ENCODE measurements at places on chromosomes 5 and 9. TPM values are rescaled to one million over a fixed set of nuclear protein-coding genes. Genes with fewer than 3 reads are reported as not detected.
A peak's percentile ranks its signal among the peaks of the same experiment; 100 is the strongest.

DNA sequence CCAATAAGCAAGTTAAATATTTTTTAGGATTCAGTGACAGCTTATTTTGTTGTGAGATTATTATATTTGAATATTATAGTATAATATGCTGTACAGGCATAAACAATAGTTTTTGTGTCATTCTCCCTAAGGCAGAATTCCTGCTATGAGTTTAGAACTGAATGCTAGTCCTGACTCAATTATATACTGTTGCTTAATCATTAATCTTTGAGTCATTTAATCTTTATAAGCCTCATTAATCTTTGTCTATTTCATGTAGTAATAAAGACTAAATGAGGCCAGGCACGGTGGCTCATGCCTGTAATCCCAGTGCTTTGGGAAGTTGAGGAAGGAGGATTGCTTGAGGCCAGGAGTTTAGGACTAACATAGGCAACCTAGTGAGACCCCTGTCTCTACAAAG is 3.6 kb upstream of the DCP2 start:
- no peaks in the 10 kb centered on the region for H3K36me3 ChIP-seq
- no peaks in the 10 kb centered on the region for H3K27me3 ChIP-seq
- H3K27ac ChIP-seq, result no peak overlapping the region
- peaks cover 8% of the 10 kb centered on the region for H3K4me1 ChIP-seq

DNA sequence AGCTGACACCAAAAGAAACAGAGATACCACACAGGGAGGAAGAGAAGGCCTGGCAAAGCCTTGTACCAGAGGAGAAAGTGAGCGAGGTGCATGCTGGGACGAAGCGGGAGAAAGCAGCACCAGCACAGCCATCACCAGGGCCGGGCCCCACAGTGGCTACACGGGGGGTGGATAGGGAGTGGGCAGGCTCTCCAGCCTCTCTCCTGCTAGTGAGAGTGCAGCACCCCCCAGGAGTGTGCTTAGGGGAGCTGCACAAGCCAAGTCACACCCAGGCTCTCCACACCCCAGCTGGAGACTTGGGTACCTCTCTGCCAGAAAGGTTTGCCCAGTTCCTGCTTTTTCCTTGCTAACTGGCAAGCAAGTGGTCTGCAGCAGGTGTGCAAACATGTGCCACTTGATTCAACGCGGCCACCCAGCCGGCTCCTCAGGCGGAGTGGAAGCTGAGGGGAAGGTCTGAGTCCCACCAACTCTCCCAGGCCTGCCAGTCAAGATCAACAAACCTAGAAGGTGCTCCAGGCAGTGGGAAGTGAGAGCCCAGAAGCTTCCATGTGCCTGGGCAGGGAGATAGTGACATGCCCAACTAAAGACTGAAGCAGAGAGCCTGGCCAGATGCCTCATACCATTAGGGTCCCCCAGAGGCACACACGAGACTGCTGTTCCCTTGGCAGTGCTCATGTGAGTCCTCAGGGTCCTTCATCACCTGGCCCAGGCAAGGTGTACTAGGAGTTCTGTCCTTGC is 39.9 kb downstream of the BICD2 start:
- H3K27me3 ChIP-seq, result no peaks in the 10 kb centered on the region
- no peak overlapping the region for H3K4me3 ChIP-seq
- H3K4me1 ChIP-seq, result no peaks in the 10 kb centered on the region
- DNase-seq, result peak; percentile 6
- H3K36me3 ChIP-seq, result peaks cover 6% of the 10 kb centered on the region

GRCh38 chr5:92242170-92242569 is 859.1 kb upstream of the ARRDC3 start:
- no peak for DNase-seq
- no peak overlapping the region for H3K27ac ChIP-seq
- H3K4me3 ChIP-seq, result no peak overlapping the region
- H3K36me3 ChIP-seq, result no peaks in the 10 kb centered on the region
- no peaks in the 10 kb centered on the region for H3K4me1 ChIP-seq

GRCh38 chr5:143824851-143825720 is 13.1 kb downstream of the HMHB1 start:
- no peak overlapping the region for H3K4me3 ChIP-seq
- H3K27ac ChIP-seq, result no peak overlapping the region
- H3K36me3 ChIP-seq, result no peaks in the 10 kb centered on the region
- no peaks in the 10 kb centered on the region for H3K4me1 ChIP-seq

DNA sequence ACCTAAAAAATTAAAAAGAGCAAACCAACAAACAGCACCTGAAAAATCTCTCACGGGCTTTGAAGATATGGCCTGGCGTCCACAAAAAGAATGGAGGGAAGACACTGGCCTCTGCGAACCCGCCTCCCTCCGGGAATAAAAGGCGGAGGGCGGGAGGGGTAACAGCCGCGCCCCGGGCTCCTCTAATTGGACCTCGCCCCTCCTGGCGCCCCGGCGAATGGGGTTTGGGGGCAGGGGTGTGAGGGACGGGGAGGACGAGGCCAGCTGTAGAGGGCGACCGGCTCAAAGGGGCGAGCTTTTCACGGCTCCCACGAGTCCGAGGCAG is 753 bp downstream of the FANCC start:
- peak overlapping the region; percentile 64 for H3K27ac ChIP-seq
- peak overlapping the region; percentile 91 for H3K4me3 ChIP-seq
- peak; percentile 69 for DNase-seq
- no peaks in the 10 kb centered on the region for H3K27me3 ChIP-seq

DNA sequence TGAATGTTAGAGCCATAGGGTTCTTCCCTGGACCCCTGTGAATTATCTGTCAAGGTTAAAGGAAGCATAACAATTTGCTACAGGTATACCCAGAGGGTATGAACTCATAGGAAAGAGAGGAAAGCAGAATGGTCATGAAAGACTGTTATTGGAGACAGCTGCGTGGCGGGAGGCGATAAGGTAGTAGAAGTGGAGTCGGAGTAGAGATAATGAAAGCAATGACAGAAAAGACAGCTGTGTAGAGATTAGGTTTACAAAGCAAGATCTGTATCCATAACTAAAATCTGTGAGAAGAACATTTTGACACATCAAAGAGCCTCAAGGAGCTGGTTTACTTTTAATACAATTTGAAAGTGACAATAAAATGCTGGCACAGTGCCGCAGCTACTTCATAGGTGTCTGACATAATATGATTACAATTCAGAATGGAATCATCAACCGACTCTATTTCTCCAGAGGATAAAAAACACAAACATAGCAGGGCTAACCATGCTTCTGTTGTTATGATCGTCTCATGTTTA is 603.9 kb downstream of the CDH12 start:
- H3K27ac ChIP-seq, result no peak overlapping the region
- H3K4me3 ChIP-seq, result no peak overlapping the region
- no peaks in the 10 kb centered on the region for H3K36me3 ChIP-seq
- DNase-seq, result no peak

GRCh38 chr5:1435369-1435768 is 9.9 kb downstream of the SLC6A3 start:
- no peak for DNase-seq
- H3K27ac ChIP-seq, result no peak overlapping the region
- no peak overlapping the region for H3K4me3 ChIP-seq

GRCh38 chr5:168086104-168086610 is 205.3 kb upstream of the WWC1 start:
- H3K27ac ChIP-seq, result no peak overlapping the region
- H3K4me1 ChIP-seq, result peaks cover 8% of the 10 kb centered on the region
- H3K36me3 ChIP-seq, result no peaks in the 10 kb centered on the region
- H3K27me3 ChIP-seq, result no peaks in the 10 kb centered on the region
- no peak overlapping the region for H3K4me3 ChIP-seq

DNA sequence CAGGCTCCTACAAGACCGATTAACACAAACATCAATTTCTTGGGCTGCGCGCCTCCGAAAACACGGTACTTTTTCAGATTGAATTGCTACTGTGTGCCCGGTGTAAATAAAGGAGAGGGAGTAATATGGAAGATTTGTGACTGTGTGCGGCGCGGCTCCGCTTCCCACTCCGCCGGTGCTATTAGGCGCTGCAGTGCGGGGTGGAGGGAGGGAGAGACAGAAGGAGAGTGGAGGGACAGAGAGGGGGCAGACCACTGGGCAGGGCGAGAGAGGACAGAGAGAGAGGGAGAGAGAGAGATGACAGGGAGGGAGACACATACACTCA is 24.7 kb upstream of the RNU6ATAC start:
- no peak overlapping the region for H3K27ac ChIP-seq
- no peak for DNase-seq
- no peaks in the 10 kb centered on the region for H3K27me3 ChIP-seq
- no peaks in the 10 kb centered on the region for H3K36me3 ChIP-seq

- H3K4me1 ChIP-seq, result peaks cover 11% of the 10 kb centered on the region
- H3K27me3 ChIP-seq, result no peaks in the 10 kb centered on the region
- DNase-seq, result peak; percentile 66
- no peak overlapping the region for H3K4me3 ChIP-seq
- no peak overlapping the region for H3K27ac ChIP-seq
Observed at GRCh38 chr5:115072266-115073064, 97.2 kb downstream of the TRIM36 start.

- H3K27me3 ChIP-seq, result no peaks in the 10 kb centered on the region
- H3K36me3 ChIP-seq, result no peaks in the 10 kb centered on the region
- H3K4me1 ChIP-seq, result peaks cover 14% of the 10 kb centered on the region
- peak overlapping the region; percentile 48 for H3K27ac ChIP-seq
Observed at GRCh38 chr5:119355244-119355638, 578 bp upstream of the TNFAIP8 start.

DNA sequence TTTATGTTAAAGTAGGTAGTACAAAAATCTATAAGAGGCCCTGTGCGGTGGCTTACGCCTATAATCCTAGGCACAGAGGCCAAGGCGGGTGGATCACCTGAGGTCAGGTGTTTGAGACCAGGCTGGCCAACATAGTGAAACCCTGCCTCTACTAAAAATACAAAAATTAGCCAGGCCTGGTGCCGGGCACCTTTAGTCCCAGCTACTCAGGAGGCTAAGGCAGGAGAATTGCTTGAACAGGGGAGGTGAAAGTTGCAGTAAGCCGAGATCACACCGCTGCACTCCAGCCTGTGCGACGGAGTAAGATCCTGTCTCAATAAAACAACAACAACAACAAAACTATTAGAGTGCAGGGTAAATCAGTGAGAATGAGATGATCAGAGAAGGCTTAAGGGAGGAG is 634.5 kb downstream of the NR2F1-AS1 start:
- no peak overlapping the region for H3K4me3 ChIP-seq
- DNase-seq, result no peak
- H3K27ac ChIP-seq, result no peak overlapping the region
- no peaks in the 10 kb centered on the region for H3K27me3 ChIP-seq

DNA sequence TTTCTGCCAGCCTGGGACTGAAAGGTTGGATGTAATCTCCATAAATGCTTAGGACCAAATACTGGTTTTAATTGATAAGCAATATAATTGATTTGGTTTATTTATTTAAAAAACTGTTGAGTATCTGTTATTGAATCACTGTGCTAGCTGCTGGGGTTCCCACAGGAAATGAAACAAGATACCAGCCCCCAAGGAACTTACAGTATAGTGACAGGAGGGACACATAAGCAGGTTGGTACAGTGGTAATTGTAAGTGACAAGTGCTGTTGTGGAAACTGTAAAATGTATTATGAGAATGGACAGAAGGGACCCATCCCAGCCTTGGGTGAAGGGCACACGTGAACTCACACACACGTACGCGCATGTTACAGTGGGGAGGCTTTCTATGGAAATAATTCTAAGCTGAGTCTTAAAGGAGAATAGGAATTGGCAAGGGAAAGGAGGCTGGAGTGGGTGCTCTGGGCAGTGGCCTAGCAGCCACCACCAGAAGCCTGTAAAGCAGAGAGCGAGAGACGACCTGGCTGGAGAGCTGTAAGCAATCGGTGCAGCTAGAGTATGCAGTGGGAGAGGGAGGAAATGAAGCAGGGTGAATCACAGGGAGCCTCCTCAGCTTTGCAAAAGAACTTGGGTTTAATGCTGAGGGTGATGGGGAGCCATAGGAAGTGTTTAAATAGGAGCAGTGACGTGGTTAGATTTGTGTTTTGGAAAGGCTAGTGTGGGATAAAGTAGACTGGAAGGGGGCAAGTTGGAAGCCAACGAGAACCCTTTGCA is 39.3 kb downstream of the GLRA1 start:
- no peak overlapping the region for H3K4me3 ChIP-seq
- no peaks in the 10 kb centered on the region for H3K27me3 ChIP-seq
- no peak overlapping the region for H3K27ac ChIP-seq
- DNase-seq, result no peak
- no peaks in the 10 kb centered on the region for H3K36me3 ChIP-seq
- H3K4me1 ChIP-seq, result no peaks in the 10 kb centered on the region

GRCh38 chr5:58117542-58117941 is 342.3 kb downstream of the PLK2 start:
- no peak for DNase-seq
- H3K27ac ChIP-seq, result no peak overlapping the region
- H3K4me1 ChIP-seq, result no peaks in the 10 kb centered on the region
- H3K27me3 ChIP-seq, result no peaks in the 10 kb centered on the region
- no peak overlapping the region for H3K4me3 ChIP-seq

DNA sequence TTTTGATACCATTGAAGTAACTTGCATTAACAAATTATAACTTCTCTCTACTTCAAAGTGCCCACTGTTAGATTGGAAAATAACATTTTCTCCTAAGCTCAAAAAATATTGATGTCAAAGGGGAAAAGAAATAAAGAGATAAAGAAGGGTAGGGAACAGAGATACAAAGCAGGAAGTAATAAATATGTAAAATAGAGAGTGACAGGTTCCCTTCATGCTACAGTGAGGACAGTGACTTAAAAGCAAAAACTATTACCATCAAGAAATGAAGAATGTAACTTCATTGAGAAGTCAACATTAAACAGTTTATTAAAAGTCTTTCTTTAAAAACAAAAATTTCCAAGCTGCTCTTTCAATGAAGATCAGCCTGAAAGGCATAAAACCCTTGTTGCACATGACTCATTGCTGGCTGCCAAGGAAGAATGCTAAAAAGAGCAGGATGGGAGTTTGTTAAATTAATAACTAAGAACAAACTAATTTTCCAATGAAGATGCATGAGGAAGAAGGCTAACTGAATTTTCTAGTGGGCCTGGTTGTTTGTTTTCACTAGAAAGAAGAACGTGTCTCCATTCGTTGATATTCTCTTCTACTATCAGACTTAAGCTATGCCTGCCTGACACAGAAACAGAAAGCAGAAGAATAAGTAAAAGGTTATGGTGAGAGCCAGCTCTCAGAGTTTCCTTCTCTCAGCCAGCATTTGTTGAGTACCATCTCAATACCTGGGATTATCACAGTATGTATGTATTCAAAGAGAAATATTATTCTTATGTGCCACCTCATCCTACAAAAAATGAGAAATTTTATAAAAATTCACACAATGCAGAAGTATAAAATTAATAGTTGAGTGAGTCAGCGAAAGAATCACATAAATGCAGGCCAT is 197.8 kb upstream of the NREP start:
- H3K4me3 ChIP-seq, result no peak overlapping the region
- no peaks in the 10 kb centered on the region for H3K4me1 ChIP-seq
- H3K27ac ChIP-seq, result no peak overlapping the region
- no peaks in the 10 kb centered on the region for H3K27me3 ChIP-seq
- no peaks in the 10 kb centered on the region for H3K36me3 ChIP-seq

- H3K36me3 ChIP-seq, result no peaks in the 10 kb centered on the region
- no peak overlapping the region for H3K4me3 ChIP-seq
- H3K4me1 ChIP-seq, result peaks cover 41% of the 10 kb centered on the region
- no peaks in the 10 kb centered on the region for H3K27me3 ChIP-seq
- DNase-seq, result no peak
Observed at GRCh38 chr5:14675865-14676300, 11.4 kb downstream of the OTULIN start.

The HAPLN1 gene
- total RNA-seq, result not detected

The CERT1 gene
- 17.8 TPM for total RNA-seq

The SMIM27 gene
- 0.52 TPM for total RNA-seq

The PCDHGA12 gene
- total RNA-seq, result 5.4 TPM

The RGP1 gene
- 18.1 TPM for total RNA-seq

The PCDHB2 gene
- 1.8 TPM for total RNA-seq

The OMD gene
- 0.33 TPM for total RNA-seq

The SPAG8 gene
- not detected for total RNA-seq
